ENCODE measurements at places on chromosomes 12 and 14. TPM values are rescaled to one million over a fixed set of nuclear protein-coding genes. Genes with fewer than 3 reads are reported as not detected.

DNA sequence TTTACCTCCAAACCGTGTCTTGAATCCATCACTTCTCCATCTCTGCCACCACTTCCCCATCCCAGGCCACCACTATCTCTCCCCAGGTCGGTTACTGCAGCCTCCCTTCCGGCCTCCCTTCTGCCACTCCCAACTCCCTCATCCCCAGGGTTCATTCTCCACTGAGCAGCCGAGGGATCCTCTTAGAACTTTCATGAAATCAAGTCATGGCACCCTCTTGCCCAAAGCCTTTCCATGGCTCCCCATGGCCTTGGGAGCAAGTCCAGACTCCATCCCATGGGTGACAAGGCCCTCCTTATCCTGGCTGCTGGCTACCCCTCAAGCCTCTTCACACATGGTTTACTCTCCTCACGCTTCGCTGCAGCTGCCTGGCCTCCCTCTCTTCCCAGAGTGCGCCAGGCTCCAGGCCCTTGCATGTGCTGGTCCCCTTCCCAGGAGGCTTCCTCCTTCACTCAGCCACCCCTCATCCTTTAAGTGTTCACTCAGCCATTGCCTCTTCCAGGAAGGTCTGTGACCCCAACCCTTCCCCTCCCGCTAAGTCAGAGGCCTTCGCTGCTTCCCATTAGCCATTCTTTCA, 17.9 kb upstream of the SH2B3 start:
- peaks cover 19% of the 10 kb centered on the region for H3K27me3 ChIP-seq
- H3K36me3 ChIP-seq = no peaks in the 10 kb centered on the region
- no peaks in the 10 kb centered on the region for H3K4me1 ChIP-seq
- H3K4me3 ChIP-seq = no peak overlapping the region

Gene CEP83
- total RNA-seq = 37.8 TPM

DNA sequence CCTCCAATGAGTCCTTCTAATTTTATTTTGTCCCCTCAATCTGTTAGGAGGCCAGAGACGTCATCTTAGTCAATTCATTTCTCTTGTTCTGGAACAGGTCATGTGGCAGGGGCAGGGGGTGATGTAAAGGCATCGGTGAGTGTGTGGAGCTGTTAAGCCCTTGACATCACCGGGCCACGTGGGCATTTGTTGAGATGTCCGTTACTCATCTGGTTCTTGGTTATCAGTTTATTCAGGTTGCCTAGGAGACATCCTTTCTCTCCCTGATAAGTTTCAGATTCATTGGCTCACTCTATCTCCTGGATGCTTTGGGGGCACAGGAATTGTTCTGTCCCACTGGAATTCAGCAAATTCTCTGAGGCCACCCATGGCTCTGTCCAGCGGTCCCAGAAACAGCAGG, 33.6 kb upstream of the SEL1L start:
- DNase-seq = no peak
- no peak overlapping the region for H3K4me3 ChIP-seq
- no peak overlapping the region for H3K27ac ChIP-seq
- no peaks in the 10 kb centered on the region for H3K36me3 ChIP-seq
- H3K4me1 ChIP-seq = no peaks in the 10 kb centered on the region

Gene PIK3C2G
- not detected for total RNA-seq

Gene TUNAR
- not detected for total RNA-seq

Gene P2RX2
- not detected for total RNA-seq

DNA sequence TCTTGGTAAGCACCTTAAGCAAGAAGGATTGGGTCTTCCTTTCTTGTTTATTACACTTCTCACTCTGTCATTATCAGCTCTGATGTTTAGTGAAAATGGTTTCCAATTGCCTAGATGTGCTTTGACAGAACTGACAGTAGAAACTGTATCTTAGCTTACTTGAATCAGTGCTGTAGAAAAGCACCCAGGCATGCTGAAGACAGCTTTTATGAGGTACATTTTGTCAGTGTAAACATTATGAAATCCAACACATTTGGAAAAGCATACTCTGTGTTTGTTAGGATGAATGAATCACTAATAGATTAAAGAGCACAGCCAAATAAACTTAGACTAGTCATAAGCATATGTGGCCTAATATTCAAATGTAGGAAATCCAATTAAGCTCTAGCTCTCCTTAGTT, 290.2 kb upstream of the NPAS3 start:
- no peaks in the 10 kb centered on the region for H3K27me3 ChIP-seq
- H3K36me3 ChIP-seq = no peaks in the 10 kb centered on the region
- no peak overlapping the region for H3K4me3 ChIP-seq
- no peak overlapping the region for H3K27ac ChIP-seq
- no peak for DNase-seq

DNA sequence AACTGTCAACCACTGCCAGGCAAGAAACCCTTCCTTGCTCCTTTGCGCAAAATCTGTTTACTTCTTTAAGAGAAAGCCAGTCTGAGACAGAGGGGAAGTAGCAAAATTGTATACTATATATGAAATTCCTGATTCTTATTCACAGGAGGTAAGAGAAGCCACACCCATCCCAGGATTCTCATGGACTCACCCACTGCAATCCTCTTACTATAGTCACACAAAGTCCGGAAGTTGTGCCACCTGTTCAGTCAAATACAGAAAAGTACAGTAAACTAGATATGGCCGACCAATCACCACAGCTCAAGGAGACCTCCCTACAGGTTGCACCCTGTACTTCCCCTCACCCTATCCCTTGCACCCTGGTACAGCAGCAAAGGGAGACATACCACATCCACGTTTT, 2.9 kb downstream of the PRMT5 start:
- H3K27me3 ChIP-seq = no peaks in the 10 kb centered on the region
- peaks cover 24% of the 10 kb centered on the region for H3K36me3 ChIP-seq
- H3K4me3 ChIP-seq = no peak overlapping the region
- H3K4me1 ChIP-seq = peaks cover 10% of the 10 kb centered on the region
- no peak for DNase-seq

Gene SPIC
- not detected for total RNA-seq

- no peaks in the 10 kb centered on the region for H3K27me3 ChIP-seq
- no peaks in the 10 kb centered on the region for H3K4me1 ChIP-seq
These were observed 227.1 kb upstream of the DDHD1 start for GRCh38 chr14:53380052-53380866.

DNA sequence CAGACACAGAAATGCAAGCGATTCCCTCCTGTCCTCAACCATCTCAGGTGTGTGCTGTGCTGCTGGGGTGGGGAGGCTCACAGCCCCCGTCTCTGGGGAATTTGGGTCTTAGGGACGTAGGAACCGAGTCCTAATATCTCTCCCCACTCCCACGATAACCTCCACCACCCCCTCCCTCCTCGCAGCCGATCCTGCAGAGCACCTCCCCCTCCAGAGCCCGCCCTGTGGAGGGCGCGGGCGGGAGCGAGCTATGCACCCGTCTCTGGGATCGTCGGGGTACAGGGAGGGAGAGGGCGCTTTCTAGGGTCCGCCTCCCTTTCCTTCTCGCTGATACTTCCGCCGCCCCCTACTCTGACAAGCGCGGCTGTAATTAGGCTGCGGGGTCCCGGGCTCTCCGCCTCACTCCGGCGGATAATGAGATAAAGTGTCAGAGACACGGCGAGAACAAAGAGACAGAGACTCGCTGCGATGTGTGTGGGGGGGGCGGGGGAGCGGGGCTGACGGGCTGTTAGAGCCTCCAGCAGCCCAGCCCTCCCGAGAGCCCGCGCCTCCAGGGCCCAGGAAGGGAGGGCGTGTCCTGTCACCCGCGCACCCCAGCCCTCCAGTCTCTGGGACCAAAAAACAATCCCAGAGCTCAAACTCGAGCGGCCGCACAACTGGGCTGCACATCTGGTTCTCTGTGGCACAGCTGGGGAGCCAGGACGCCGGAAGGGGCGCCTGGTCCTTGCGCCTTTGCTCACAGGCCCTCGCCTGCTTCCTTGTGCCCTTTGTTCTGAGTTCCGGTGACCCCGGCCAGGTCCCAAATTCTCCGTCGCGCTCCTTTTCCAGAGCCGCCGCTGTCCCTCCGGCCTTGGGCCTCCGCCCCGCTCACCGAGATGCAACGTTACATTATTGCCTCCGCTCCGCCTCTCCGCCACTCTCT, 8.7 kb downstream of the SHMT2 start:
- H3K36me3 ChIP-seq = peaks cover 8% of the 10 kb centered on the region
- H3K4me1 ChIP-seq = peaks cover 44% of the 10 kb centered on the region
- DNase-seq = no peak
- no peak overlapping the region for H3K27ac ChIP-seq
- peaks cover 50% of the 10 kb centered on the region for H3K27me3 ChIP-seq

Gene PTHLH
- total RNA-seq = not detected

Gene PPM1H
- total RNA-seq = not detected

GRCh38 chr12:117444781-117445180, 83.4 kb upstream of the NOS1 start:
- DNase-seq = no peak
- no peak overlapping the region for H3K27ac ChIP-seq
- no peaks in the 10 kb centered on the region for H3K36me3 ChIP-seq
- H3K4me1 ChIP-seq = no peaks in the 10 kb centered on the region
- H3K27me3 ChIP-seq = no peaks in the 10 kb centered on the region

Gene AQP2
- not detected for total RNA-seq
